ENCODE measurements at places on chromosomes 3 and 15. TPM values are rescaled to one million over a fixed set of nuclear protein-coding genes. Genes with fewer than 3 reads are reported as not detected.

GOLGA6D gene
- total RNA-seq = 0.18 TPM

AADACL2 gene
- total RNA-seq = 0.92 TPM

PLSCR5 gene
- not detected for total RNA-seq

MST1R gene
- 267 TPM for total RNA-seq

XCR1 gene
- total RNA-seq = not detected

MYZAP gene
- total RNA-seq = 15.2 TPM

NR1I2 gene
- total RNA-seq = not detected

SH3GL3 gene
- total RNA-seq = not detected

CASR gene
- total RNA-seq = not detected

HTR3E gene
- not detected for total RNA-seq

DAZL gene
- not detected for total RNA-seq

TRPM1 gene
- total RNA-seq = not detected

GOLGA8O gene
- not detected for total RNA-seq

ITIH4 gene
- 300 TPM for total RNA-seq

SLC9C1 gene
- total RNA-seq = not detected

MEIS2 gene
- total RNA-seq = 39.4 TPM

GOLGA8Q gene
- 53.1 TPM for total RNA-seq

Measured in stomach (tissue), 19 donors.